GM19239 (cell line): ENCODE measurements at places on chromosomes 7 and 10.

DNA sequence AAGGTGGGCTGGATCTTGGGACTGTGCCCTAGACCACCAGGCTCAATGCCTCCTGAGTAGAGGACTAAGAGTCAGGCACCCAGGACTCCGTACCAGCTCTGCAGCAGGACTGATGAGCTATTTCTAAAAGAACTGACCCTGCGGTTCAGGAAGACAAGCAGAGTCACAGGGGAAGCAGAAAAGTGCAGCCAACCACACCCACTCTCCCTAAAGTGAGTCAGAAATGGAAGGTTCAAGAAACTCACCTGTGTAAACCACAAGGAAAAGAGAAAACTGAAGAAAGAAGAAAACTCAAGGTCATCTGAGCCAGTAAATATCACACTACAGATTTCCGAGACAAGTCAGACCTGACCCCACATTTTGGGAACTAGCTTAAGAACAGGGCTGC is 2.5 kb downstream of the PARP12 start:
- DNase-seq, result no peak

DNA sequence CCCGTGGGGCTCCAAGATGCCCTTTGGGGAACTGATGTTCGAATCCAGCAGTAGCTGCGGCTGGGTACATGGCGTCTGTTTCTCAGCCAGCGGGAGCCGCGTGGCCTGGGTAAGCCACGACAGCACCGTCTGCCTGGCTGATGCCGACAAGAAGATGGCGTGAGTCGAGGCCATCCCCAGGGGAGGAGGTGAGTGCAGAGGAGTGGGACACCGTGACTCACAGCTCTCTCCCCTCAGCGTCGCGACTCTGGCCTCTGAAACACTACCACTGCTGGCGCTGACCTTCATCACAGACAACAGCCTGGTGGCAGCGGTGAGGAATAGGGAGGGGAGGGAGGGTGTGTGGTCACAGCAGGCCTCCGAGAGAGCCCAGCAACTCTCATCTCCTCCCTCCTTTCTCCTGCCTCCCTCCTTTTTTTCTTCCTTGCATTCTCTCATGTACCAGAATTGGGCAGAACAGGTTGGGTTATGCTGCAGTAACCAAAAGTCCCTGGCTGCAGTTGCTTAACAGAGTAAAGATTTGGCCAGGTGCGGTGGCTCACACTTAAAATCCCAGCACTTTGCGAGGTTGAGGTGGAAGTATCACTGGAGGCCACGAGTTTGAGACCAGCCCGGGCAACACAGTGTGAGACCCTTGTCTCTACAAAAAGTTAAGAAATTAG is 16.5 kb downstream of the ARPC1B start:
- no peak for DNase-seq

DNA sequence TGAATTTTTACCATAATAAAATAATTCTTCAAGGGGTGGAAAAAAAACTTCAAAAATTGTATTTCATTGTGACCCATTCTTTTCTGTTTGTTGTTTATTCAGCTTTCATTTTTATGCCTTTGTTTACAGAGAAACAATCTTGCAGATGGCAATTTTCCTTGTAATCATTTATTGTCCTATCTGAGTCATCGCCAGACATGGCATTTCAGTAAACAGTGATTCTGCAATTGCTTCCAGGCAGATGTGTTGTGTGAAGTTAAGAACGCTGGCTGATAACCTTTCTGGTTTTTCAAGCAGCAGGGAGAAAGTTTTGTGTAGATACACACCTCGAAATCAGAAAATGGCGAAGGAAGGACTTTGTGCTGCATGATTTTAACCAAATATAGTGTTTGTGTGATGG is 80.7 kb upstream of the RPA3 start:
- no peak for DNase-seq

DNA sequence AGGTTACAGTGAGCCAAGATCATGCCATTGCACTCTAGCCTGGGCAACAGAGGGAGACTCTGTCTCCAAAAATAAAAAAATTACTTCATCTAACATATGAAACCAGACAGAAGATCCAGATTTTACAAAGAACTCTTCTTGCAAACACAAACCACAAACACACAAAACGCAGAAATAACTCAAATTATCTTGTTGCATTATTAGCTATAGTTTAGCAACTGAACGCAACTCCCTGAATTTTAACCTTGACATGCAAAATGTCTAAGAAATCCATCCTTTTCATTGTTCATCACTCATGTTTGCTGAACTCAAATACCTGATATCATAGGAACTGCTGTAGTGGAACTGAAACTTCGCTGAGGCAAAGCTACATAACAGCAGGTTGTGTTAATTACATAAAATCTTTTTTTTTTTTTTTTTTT is 64.1 kb downstream of the MICU1 start:
- DNase-seq, result peak; percentile 18

DNA sequence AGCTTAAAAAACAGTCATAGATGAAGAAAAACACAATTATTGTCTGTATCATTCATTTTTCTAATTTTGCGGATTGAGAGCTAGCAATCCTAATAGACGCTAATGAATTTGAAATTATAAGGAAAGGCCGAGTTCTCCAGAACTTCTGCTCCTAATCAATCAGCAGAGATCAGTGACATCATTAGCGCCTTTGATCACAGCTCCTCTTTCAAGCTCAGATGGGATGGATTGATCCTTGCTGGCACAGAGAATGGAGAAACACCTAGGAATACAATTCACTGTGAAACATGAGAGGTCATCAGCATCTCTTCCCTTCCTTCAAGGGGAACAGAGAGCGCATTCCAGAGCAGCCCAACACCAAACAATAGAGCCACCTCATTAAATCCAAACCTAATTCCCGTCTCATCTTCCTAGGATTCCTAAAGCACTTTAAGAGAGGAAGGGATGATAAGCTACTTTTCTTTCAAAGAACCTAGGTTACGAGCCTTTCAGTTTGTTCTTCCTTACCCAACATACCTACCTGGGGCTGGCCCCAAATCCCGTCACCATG is 24.4 kb downstream of the GLI3 start:
- DNase-seq, result no peak

- DNase-seq, result no peak
Measured at GRCh38 chr10:63713191-63714144, 192.3 kb downstream of the REEP3 start.

DNA sequence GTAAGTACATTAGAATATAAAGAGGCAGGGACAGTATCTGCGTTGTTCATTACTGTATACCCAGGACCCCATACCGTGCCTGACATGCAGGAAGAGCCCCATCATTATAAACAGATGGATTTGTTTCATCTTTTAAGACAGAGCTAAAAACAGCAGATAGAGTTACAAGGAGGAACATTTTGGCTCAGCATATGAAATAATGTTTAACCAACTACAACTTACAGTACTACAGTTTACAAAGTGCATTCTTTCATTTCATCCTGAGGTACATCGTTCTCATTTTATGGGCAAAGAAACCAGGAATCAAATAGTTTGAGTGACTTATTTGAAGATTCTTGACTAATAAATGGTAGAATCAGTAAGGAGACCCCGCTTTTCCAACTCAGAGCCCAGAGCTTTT is 38.1 kb upstream of the AGBL3 start:
- DNase-seq, result no peak

GRCh38 chr10:22620929-22621328 is 93.4 kb downstream of the PIP4K2A start:
- no peak for DNase-seq

GRCh38 chr7:84025332-84025927 is 169.2 kb downstream of the SEMA3A start:
- no peak for DNase-seq

- DNase-seq, result no peak
Measured at GRCh38 chr10:120016906-120017305, 124.4 kb downstream of the SEC23IP start.

GRCh38 chr10:80829562-80829961 is 291.9 kb downstream of the SH2D4B start:
- no peak for DNase-seq

DNA sequence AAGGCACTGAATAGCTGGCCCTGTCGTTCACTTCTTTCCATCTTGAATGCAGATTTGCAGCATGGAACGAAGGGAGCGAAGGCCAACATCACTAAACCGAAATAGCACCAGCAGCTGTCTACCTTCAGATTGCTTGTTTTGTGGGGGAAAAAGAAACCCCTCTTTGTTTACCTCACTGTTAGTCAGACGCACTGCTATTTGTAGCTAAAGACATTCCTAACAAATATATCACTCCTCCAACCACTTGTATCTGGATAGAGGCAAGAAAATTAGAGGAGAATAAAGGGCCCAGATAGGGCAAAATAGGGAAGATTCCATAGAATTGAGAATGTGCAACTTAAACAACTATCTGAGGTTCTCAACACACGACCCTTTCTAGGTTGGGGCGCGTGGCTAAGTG is 26.5 kb downstream of the ANK3 start:
- no peak for DNase-seq

DNA sequence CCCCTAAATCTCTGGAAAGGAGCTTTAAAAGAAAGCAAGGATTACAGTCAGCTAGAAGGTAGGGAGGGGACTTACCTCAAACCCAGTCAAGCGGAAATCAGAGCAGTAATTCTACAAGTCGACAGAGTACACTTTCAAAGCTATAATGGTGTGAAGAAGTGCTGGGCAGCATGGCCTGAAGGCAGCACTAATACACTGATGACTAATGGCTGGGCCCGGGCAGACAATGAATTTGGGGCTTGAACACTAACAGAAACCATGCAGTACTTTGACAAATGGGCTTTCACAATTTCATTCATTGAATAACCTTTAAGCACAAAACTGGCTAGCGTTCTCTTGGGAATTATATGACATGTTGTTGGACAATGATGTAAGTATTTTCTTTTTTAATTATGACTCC is 4.7 kb downstream of the GLI3 start:
- no peak for DNase-seq

GRCh38 chr10:126570621-126571602 is 99.6 kb downstream of the C10orf90 start:
- no peak for DNase-seq

- no peak for DNase-seq
Measured at GRCh38 chr7:1160670-1161021, 650 bp upstream of the ZFAND2A start.

DNA sequence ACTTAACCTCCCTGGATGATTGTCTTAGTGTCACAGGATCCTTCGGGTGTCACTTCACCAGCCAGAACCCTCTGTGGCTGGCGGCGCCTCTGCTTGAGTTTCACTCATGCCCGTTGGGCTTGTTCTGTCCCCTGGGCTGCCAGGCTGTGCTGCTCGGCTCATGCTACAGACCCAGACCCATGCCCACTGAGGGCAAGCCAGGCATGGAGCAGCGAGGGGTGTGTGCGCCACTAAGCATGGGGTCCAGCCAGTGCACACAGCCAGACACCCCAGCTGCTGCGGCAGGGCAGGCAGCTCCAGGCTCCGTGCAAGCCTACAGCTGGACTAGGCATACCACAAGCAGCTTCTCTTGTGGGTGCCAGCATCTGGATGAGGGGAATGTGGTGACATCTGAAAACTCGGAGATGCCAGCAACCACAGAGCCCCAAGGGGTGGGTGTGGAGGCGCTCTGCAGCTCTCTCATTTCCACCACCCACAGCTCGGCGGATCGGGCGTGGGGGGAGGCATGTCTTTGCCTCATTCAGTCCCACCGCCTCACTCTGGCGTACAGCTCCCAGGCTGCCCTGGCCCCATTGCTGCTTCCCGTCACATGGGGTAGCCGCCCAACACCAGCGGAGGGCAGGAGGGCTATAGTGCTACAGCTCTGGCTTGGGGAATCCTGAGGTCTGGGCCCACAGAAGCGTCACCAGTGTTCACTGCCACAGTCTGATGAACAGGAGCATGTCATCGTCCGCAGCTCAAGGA is 269.6 kb upstream of the LRGUK start:
- no peak for DNase-seq

DNA sequence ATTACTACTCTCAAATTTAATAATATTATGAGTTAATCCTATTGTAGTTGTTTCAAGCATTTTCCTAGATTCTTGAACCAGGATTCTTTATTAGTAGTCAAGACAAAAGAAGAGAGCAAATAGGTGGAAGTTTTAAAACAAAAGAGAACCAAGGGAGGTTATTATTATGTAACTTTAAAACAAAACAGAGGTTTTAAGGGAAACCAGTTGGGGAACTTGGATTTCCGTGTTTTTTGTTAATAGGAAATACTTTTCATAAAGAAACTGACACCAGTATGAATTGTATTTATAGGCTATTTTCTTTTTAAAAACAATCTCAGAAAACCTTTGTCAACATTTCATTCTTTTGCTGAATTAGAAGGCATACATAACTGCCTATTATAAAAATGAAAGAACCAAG is 183.9 kb downstream of the WNT2 start:
- DNase-seq, result no peak

GRCh38 chr10:7311218-7311849 is 99.5 kb downstream of the SFMBT2 start:
- no peak for DNase-seq

GRCh38 chr10:88849234-88849633 is 2.4 kb downstream of the ANKRD22 start:
- no peak for DNase-seq

DNA sequence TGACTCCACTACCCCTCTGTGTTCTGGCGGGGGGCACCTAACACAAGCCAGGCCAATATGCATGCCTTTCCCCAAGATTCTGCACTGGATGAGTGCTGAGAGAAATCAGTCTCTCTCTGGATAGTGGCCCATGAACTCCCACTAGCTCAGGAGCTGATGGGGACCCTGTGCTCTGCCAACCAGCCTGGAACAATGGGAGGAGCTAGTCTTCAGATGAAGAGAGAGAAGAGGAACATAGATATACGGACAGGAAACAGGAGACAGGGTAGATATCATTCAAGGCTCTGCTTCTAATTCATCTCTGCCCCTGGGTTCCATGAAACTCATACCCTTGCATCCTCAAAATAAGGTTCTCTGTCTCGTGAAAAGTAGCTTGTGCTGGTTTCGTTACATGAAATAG is 27.9 kb upstream of the PLXNA4 start:
- DNase-seq, result no peak

- DNase-seq, result no peak
Measured at GRCh38 chr10:85012305-85012704, 683.9 kb downstream of the CCSER2 start.

DNA sequence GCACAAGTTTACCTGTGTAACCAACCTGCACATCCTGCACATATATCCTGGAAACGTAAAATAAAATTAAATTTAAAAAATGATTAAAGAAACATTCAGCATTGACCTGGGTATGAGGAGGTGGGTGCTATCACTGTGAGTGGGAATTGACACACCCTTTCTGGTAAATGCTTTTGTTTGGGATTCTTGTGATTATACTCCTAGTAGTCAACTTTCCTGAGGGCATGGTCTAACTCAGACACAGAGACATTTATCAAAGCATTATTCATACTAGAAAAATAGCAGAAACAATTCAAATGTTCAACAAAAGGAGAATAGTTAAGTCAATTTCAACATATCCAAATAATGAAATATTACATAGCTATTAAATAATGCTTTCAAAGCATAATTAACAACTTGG is 44.2 kb downstream of the CNNM2 start:
- no peak for DNase-seq

GRCh38 chr10:125694883-125695282 is 11.9 kb upstream of the TEX36 start:
- DNase-seq, result no peak

DNA sequence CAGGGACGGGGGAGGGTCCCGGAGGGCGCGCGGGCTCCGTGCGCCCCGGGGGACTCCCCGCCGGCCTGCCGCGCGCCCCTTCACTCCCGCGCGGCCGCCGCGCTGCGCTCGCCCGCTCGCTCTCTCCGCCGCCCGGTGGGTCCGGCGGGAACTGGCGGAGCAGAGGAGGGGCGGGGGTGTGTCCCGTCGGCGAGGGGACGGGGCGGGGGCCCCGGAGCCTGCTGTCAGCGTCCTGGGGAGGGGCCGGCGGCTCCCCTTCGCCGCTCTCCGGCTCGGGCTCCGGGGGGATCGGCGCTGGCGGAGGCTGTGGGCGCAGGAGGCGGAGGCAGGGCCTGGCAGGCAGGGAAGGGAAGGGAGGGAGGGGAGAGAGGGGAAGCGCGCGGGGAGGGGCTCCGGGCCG is at the start of gene SH3PXD2A:
TSS of gene SH3PXD2A (minus strand) at position 153 of the 400 bp plus-strand sequence. CDS start 310 bp downstream, outside the sequence.
- DNase-seq, result no peak
